ENCODE measurements at places on chromosomes 4 and X.

DNA sequence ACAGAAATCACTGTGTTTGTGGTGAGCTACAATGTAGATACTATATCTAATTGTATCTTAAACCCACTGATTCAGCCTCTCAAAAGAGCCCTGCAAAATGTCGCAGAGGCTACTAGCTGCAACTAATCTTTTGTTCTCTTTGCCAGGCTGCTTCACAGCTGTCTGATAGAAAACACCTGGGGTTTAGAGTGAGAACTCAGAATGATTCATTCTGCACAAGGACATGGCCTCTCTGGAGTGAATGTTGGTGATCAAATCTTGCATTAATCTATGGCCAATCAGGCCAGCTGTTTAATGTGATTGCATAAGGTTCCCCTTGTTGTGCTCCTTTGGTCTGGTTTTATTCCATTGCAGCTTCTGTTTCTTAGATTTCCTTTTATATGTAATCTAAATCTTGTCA, 100.3 kb downstream of the EMCN start:
- DNase-seq: no peak

GRCh38 chrX:19005909-19006308, 22.0 kb upstream of the PHKA2 start:
- DNase-seq: no peak

GRCh38 chr4:20638825-20639224, 61.4 kb upstream of the PACRGL start:
- DNase-seq: no peak

DNA sequence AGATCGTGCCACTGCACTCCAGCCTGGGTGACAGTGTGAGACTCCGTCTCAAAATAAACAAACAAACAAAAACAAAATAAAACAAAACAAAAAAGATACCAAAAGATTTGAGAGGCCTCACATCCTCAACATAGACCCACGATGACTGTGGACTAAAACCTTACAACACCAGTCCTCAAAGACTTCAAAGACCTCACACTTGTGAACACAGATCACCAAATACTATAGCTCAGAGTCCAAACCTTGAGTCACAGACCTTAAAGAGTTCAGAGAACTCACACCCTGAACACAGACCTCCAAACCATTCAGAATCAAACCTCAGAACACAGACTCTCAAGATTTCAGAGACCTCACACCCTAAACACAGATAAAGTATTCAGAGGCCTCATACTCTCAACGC, 12.7 kb upstream of the PAGE4 start:
- no peak for DNase-seq

GRCh38 chr4:117637347-117637746, 396.9 kb upstream of the NDST3 start:
- no peak for DNase-seq

GRCh38 chr4:185384930-185385331, 10.8 kb downstream of the LRP2BP start:
- DNase-seq: no peak

GRCh38 chrX:107654566-107654871, 26.2 kb downstream of the PRPS1 start:
- no peak for DNase-seq

- DNase-seq: no peak
Observed at GRCh38 chr4:106325800-106326199, 9.4 kb downstream of the AIMP1 start.

DNA sequence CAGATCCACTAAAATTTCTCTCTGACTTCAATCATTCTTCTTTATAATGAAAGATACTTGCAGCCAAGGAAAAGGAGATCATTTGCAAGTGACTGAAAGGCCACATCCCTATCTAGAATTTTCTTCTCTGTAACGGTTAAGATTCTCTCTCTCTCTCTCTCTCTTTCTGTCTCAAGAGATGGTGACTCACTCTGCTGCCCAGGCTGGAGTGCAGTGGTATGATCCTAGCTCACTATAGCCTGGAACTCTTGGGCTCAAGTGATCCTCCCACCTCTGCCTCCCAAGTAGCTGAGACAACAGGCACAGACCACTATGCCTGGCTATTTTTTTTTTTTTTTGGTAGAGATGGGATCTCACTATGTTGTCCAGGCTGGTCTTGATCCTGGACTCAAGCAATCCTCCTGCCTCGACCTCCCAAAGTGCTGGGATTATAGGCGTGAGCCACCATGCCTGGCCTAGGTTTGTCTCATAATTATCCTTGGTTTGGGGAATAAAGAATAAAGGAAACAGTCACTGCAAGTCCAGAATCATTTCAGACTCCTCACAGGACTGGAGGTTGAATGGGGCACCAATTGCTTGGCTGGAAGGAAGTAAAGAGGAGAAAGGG, 33.3 kb upstream of the GALNT7 start:
- no peak for DNase-seq

GRCh38 chrX:1597345-1598020, 6.1 kb downstream of the AKAP17A start:
- no peak for DNase-seq

GRCh38 chr4:22430626-22431025, 85.2 kb downstream of the ADGRA3 start:
- no peak for DNase-seq

All from hematopoietic multipotent progenitor cell treated with erythropoietin and hydrocortisone succinate and interleukin-3 and kit ligand, for 15 days (in vitro differentiated cells).